Suprapubic skin (tissue), 4 donors: ENCODE measurements at places on chromosomes 5 and 9. TPM values are rescaled to one million over a fixed set of nuclear protein-coding genes. Genes with fewer than 3 reads are reported as not detected.

PCDHGB3 gene
- 9.0 TPM for total RNA-seq

PCA3 gene
- total RNA-seq = 0.25 TPM

DNA sequence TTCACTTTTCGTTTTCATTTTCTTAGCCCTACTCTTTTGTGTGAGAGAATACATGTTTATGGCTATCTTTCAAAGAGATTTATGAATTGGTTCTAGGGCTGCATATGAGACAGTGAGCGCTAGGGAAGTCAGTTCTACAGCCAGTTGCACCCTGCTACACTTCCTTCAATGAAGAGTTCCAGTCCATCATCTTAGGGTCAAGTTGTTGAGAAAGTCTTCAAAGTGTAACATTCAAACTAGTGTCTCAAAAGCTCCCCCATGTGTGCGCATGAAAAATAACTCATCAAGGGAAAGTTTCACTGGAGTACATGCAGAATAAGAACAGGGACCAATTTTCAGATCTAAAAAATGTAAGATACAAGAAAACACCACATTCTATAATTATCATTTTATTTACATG is 317.2 kb downstream of the DEPDC1B start:
- no peaks in the 10 kb centered on the region for H3K4me1 ChIP-seq
- no peak overlapping the region for H3K27ac ChIP-seq
- no peaks in the 10 kb centered on the region for H3K27me3 ChIP-seq
- H3K36me3 ChIP-seq = no peaks in the 10 kb centered on the region
- DNase-seq = no peak

DNA sequence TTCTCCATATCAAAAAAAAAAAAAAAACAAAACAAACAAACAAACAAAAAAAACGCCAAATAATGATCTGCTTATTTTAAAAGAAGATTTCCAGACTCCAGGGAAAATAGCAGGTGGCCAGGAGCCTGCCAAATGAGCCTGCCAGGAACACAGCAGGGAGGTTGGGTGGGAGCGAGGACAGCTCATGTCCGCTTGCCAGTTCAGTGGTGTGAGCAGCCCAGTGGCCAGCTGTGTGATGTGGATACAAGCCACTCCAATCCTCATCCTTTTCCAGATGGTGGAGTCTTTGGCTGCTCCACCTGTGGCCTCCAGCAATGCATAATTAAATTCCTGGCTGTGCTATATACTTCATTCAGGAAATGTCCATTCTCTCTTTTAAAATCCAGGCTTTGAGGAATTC is 1025.1 kb upstream of the C9orf72 start:
- H3K36me3 ChIP-seq = no peaks in the 10 kb centered on the region
- no peak overlapping the region for H3K27ac ChIP-seq
- H3K27me3 ChIP-seq = no peaks in the 10 kb centered on the region
- H3K4me3 ChIP-seq = no peak overlapping the region
- DNase-seq = no peak

OR1L6 gene
- total RNA-seq = not detected

- no peaks in the 10 kb centered on the region for H3K36me3 ChIP-seq
- DNase-seq = no peak
Observed at GRCh38 chr9:99264070-99264680, 42.1 kb downstream of the SEC61B start.

DNA sequence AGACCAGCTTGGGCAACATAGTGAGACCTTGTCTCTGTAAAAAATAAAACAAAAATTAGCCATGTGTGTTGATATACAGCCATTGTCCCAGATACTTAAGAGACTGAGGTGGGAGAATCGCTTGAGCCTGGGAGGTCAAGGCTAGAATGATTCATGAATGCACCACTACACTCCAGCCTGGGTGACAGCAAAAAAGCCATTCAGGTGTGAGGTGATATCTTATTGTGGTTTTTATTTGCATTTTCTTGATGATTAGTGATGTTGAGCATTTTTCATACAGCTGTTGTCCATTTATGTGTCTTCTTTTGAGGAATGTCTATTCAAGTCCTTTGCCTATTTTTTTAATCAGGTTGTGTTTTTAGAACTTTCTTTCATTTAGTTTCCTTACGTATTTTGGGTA is 23.2 kb downstream of the MTAP start:
- H3K27me3 ChIP-seq = no peaks in the 10 kb centered on the region
- no peak for DNase-seq
- H3K4me1 ChIP-seq = no peaks in the 10 kb centered on the region
- H3K27ac ChIP-seq = no peak overlapping the region

- H3K4me3 ChIP-seq = no peak overlapping the region
- H3K36me3 ChIP-seq = no peaks in the 10 kb centered on the region
- H3K27me3 ChIP-seq = no peaks in the 10 kb centered on the region
- peaks cover 7% of the 10 kb centered on the region for H3K4me1 ChIP-seq
- no peak for DNase-seq
Observed at GRCh38 chr9:7443541-7443940, 356.0 kb downstream of the DMAC1 start.

PCDHB12 gene
- 0.83 TPM for total RNA-seq

SLCO4C1 gene
- total RNA-seq = 1.1 TPM

- no peak overlapping the region for H3K4me3 ChIP-seq
- no peak overlapping the region for H3K27ac ChIP-seq
- H3K36me3 ChIP-seq = no peaks in the 10 kb centered on the region
- no peak for DNase-seq
- peaks cover 8% of the 10 kb centered on the region for H3K4me1 ChIP-seq
Observed at GRCh38 chr5:137320056-137321045, 178.8 kb downstream of the SPOCK1 start.

ENTPD2 gene
- total RNA-seq = 19.4 TPM

GRCh38 chr5:76960004-76960625 is 7.3 kb downstream of the CRHBP start:
- no peaks in the 10 kb centered on the region for H3K4me1 ChIP-seq
- H3K36me3 ChIP-seq = no peaks in the 10 kb centered on the region
- DNase-seq = no peak
- H3K4me3 ChIP-seq = no peak overlapping the region

GRCh38 chr9:136403538-136403914 is 3.6 kb upstream of the SNAPC4 start:
- no peak overlapping the region for H3K27ac ChIP-seq
- H3K36me3 ChIP-seq = peaks cover 57% of the 10 kb centered on the region
- DNase-seq = no peak
- no peaks in the 10 kb centered on the region for H3K27me3 ChIP-seq
- peaks cover 29% of the 10 kb centered on the region for H3K4me1 ChIP-seq

GRCh38 chr9:128201441-128202369 is 1.5 kb upstream of the DNM1 start:
- H3K36me3 ChIP-seq = no peaks in the 10 kb centered on the region
- peaks cover 22% of the 10 kb centered on the region for H3K4me1 ChIP-seq
- H3K27ac ChIP-seq = no peak overlapping the region
- H3K27me3 ChIP-seq = peaks cover 8% of the 10 kb centered on the region
- no peak overlapping the region for H3K4me3 ChIP-seq
- DNase-seq = no peak

DNA sequence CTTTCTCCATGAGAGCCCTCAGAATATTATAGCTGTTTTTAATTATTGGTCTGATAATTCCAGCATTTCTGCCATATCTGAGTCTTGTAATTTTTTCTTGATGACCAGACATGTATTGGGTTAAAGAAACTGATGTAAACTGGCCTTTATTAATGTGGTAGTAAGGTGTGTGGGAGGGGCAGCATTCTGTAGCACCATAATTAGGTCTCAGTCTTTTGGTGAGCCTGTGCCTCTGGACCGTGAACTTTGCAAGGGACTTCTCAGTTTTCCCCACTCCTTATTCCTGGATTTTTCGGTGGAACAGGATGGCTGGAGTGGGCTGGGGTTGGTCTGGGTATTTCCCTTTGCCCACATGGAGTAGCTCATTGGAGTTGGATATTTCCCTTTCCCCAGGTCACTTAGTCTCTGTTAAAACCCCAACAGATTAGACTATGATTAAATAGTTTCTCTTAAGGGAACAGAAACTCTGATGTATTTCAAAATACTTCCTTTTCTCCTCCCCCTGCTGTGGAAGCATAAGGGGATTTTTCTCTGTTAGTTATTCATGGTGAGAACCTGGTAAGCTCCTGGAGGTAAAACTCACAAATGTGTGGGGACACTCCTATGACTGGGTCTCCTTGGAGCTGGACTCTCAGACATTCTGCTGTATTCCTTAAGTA is 52.4 kb downstream of the FSD1L start:
- H3K36me3 ChIP-seq = no peaks in the 10 kb centered on the region
- H3K27me3 ChIP-seq = no peaks in the 10 kb centered on the region
- no peak overlapping the region for H3K4me3 ChIP-seq
- DNase-seq = no peak

GRCh38 chr9:112532427-112532826 is 45.8 kb downstream of the KIAA1958 start:
- H3K27me3 ChIP-seq = no peaks in the 10 kb centered on the region
- H3K4me1 ChIP-seq = peaks cover 7% of the 10 kb centered on the region
- DNase-seq = no peak
- no peak overlapping the region for H3K27ac ChIP-seq
- no peak overlapping the region for H3K4me3 ChIP-seq
